ENCODE measurements at places on chromosomes 7 and 10. TPM values are rescaled to one million over a fixed set of nuclear protein-coding genes. Genes with fewer than 3 reads are reported as not detected.
A peak's percentile ranks its signal among the peaks of the same experiment; 100 is the strongest.

GRCh38 chr7:21028599-21028998 is 241.9 kb upstream of the SP8 start:
- no peak for DNase-seq
- no peak overlapping the region for H3K4me3 ChIP-seq
- no peaks in the 10 kb centered on the region for H3K4me1 ChIP-seq
- H3K27me3 ChIP-seq: no peaks in the 10 kb centered on the region

GRCh38 chr10:71713135-71714030 is 6.2 kb downstream of the C10orf105 start:
- H3K36me3 ChIP-seq: no peaks in the 10 kb centered on the region
- peaks cover 46% of the 10 kb centered on the region for H3K4me1 ChIP-seq
- H3K27me3 ChIP-seq: no peaks in the 10 kb centered on the region
- H3K27ac ChIP-seq: no peak overlapping the region
- H3K4me3 ChIP-seq: no peak overlapping the region
- DNase-seq: peak; percentile 41

GRCh38 chr10:80647173-80647833 is 109.6 kb downstream of the SH2D4B start:
- H3K27ac ChIP-seq: no peak overlapping the region
- DNase-seq: no peak
- H3K36me3 ChIP-seq: no peaks in the 10 kb centered on the region

DNA sequence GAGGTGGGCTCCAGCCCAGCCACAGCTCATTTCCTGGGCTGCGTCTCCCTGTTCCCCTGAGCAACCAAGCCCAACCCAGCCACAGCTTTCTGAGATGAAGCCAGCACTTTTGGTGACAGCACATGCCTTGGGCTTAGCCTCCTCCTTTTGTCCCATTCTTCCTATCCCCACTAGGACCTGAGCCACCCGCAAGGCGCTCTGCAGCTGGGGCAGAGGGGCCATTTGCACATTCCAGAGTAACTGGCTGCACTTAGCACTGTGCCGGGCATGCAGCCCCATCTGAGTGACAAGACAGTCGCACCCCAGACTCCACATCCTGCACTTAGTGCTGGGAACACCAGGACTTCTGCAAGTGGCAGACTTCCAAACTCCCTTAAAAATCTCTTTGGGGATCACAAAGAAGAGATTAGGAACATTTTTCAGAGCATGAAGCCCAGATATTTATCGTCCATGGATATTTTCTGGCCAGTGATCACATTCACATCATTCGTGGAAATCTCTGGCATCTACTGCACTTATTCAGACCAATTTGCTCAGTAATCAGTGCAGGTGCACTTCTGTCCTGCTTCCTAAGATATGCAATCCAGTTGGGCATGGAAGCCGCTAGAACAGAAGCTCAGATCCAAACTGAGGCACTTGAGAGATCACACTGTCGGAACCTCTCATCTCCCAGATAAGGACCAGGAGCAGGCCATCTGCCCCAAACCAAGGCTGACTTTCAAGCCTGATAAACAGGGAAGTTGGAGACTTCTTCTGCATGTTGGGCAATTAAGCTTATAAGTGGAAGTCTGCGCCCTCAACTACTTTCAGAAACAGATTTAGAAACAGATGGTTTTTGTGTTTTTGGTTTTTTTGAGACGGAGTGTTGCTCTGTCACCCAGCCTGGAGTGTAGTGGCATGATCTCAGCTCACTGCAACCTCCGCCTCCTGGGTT is 26.4 kb downstream of the CHST15 start:
- peaks cover 13% of the 10 kb centered on the region for H3K36me3 ChIP-seq
- H3K4me3 ChIP-seq: no peak overlapping the region
- peak; percentile 50 for DNase-seq

NME8 gene
- not detected for total RNA-seq

ZNF107 gene
- 73.7 TPM for total RNA-seq

DNA sequence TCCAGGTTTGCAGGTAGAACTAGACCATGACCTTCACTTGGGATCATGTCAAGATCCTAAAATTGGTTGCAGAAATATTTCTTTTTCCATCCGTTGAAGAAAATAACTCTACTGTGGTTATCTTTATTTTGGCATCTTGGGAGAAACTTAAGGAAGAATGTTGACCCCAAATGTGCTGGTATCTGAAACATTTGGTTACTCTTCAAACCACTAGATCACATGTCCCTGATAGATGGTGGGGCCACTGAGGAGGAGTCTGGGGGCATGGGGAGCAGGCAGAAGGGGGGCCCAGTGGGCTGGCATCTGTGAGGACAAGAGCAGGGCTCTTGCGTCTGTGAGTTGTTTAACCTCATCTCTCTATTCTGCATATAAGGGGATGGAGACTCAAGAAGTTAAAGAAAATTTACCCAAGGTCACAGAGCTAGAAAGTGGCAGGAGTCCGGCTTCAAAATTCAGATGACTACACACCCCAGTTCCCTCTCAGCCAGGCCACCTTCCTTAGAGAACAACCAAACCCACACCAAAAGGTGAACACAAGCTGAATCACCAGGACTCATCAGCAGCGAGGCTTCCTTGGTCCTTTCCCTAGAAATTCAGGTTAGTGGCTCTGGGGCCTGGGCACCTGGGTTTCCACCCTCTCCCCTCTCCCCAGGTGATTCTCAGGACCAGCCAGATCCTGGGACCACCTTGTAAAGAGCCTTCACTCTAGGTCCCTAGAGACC is 40.6 kb upstream of the SRGN start:
- H3K4me3 ChIP-seq: no peak overlapping the region
- H3K4me1 ChIP-seq: peaks cover 12% of the 10 kb centered on the region
- no peaks in the 10 kb centered on the region for H3K36me3 ChIP-seq
- no peaks in the 10 kb centered on the region for H3K27me3 ChIP-seq

- H3K27me3 ChIP-seq: no peaks in the 10 kb centered on the region
- H3K4me3 ChIP-seq: no peak overlapping the region
- DNase-seq: no peak
- no peak overlapping the region for H3K27ac ChIP-seq
Observed at GRCh38 chr7:70415179-70415972, 716.6 kb upstream of the GALNT17 start.

- H3K4me3 ChIP-seq: no peak overlapping the region
- no peak for DNase-seq
- H3K36me3 ChIP-seq: no peaks in the 10 kb centered on the region
- H3K27ac ChIP-seq: no peak overlapping the region
- H3K4me1 ChIP-seq: no peaks in the 10 kb centered on the region
- no peaks in the 10 kb centered on the region for H3K27me3 ChIP-seq
Observed at GRCh38 chr7:34361663-34362250, 296.3 kb upstream of the NPSR1 start.

DNA sequence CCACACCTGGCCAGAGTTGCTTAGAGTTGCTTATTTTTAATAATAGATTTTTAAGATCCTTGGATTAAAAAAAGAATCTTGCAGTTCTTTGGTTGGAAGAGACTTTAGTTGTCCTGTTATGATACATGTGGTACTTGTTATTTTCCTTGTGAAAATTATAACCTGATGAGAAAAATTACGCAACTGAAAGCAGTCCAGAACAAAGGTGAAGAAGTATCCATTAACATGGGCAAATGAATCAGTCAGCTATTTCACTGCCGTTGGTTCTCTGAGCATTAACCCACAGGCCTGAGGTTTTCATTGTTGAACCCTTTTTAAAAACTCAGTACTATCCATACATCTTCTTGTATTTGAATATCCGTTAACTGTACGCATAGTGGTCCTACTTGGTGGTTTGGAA is 68.2 kb downstream of the GALNT11 start:
- H3K4me1 ChIP-seq: no peaks in the 10 kb centered on the region
- no peaks in the 10 kb centered on the region for H3K36me3 ChIP-seq
- no peak for DNase-seq
- no peaks in the 10 kb centered on the region for H3K27me3 ChIP-seq

TRIL gene
- total RNA-seq: not detected

DDC gene
- not detected for total RNA-seq

DNA sequence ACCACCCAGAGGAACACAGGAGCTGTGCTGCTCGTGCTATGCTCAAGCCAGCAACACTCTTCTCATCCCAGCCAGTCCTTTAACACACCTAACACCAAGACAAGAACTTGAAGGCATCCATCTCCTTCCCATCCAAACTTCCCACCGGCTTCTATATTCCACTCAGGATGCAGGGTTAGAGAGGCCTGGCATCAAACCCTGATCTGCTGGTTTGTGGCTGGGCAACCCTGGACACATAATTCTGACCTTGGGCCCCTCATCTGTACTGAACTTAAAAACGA is 5.6 kb upstream of the MYO1G start:
- H3K27me3 ChIP-seq: no peaks in the 10 kb centered on the region
- DNase-seq: no peak
- H3K4me1 ChIP-seq: peaks cover 49% of the 10 kb centered on the region
- H3K4me3 ChIP-seq: no peak overlapping the region
- H3K36me3 ChIP-seq: no peaks in the 10 kb centered on the region

LRRD1 gene
- total RNA-seq: 0.17 TPM

MYH16 gene
- not detected for total RNA-seq

GRCh38 chr10:1809139-1809741 is 71.9 kb upstream of the ADARB2 start:
- peak; percentile 29 for DNase-seq
- no peaks in the 10 kb centered on the region for H3K4me1 ChIP-seq
- no peaks in the 10 kb centered on the region for H3K27me3 ChIP-seq
- no peak overlapping the region for H3K27ac ChIP-seq
- no peak overlapping the region for H3K4me3 ChIP-seq

DNA sequence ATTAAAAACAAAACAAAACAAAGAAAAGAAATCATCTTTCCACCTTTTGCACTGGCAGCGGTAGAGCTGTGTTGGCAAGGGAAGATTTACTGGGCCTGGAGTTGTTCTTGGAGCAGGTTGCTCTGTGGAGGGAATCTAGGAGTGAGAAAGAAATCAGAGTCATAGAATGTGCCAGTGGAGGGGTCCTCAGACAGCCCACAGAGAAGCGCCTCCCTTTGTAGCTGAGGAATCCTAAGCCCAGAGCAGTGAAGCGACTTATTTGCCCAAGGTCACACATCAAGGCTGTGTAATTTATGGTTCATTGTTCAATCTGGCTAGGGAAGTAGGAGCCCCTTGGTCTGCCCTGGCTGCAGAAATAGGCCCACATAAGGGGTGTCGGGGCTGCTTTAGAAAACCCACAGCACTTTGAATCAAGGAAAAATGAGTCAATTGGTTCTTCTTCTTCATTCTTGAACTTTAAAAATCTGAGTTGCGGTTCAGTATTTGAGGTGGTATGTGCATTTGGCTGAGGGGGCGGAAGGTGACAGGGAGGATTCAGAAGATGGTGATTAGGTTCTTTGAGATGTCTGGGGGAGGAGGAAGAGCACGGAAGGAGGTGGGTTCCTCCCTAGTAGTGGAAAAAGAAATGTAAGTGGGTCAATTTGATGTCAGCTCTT is 253.7 kb downstream of the PTEN start:
- DNase-seq: peak; percentile 22
- peak overlapping the region; percentile 67 for H3K27ac ChIP-seq
- no peaks in the 10 kb centered on the region for H3K27me3 ChIP-seq
- H3K4me1 ChIP-seq: peaks cover 85% of the 10 kb centered on the region
- H3K36me3 ChIP-seq: no peaks in the 10 kb centered on the region

C10orf62 gene
- not detected for total RNA-seq

DNA sequence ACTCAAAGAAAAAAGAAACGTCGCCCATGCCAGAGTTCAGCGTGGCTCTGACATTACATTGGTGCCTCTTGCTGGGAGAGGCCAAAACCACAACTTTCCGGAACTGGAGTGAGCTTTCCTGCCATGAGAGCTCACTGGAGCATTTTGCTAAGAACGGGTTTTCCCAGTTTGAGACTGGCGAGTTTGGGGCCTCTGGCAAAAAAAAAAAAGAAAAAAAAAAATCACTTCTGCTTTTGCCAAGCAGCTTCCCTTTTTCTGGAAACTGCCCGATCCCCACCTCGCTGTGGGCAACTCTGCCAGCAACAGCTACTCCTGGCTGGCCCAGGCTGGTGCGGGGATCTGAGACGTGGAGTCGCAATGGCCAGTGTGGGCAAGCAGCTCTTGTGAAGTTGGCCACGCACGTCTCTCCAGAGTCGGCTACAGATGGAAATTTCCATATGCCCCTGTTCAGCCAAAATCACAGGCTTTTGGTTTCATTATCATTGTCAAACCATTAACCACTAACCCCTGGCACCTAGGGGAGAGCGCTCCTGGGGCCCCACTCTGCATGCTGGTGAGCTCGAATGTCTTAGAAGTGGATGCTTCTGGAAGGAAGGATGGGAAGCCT is 25.7 kb downstream of the PRKAG2 start:
- peak overlapping the region; percentile 43 for H3K4me3 ChIP-seq
- DNase-seq: peak; percentile 79
- H3K27ac ChIP-seq: peak overlapping the region; percentile 54

DNA sequence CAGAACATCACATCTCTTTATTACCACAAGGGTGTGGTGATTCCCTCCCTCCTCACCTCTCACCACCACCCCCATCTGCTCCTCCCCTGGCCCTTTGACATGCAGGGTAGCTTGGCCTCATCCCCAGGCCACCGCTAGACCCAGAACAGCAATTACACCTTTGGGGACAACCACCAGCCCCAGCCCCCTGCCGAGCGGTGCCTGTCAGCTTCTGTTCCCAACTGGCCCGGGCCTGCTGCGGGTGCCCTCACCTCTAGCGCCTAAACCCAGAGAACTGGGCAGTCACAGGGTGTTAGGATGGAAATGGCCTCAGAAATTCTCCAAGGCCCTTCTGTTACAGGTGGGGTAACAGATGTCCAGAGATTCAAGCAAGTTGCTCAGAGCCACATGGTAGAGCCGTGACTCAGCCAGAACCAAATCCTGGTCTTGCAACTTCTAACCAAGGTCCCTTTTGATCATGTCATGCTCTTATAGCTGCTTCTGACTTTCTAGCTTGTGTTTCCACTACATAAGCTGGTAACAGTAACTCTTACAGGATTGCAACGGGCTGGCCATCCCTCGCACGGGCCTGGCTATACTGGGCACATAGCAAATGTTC is 78.0 kb downstream of the PRKAG2 start:
- no peak for DNase-seq
- no peaks in the 10 kb centered on the region for H3K4me1 ChIP-seq
- no peak overlapping the region for H3K4me3 ChIP-seq

FXYD4 gene
- not detected for total RNA-seq

- no peaks in the 10 kb centered on the region for H3K27me3 ChIP-seq
- no peaks in the 10 kb centered on the region for H3K4me1 ChIP-seq
- no peak overlapping the region for H3K27ac ChIP-seq
- H3K4me3 ChIP-seq: no peak overlapping the region
Observed at GRCh38 chr10:44068716-44069482, 316.0 kb downstream of the CXCL12 start.

DNA sequence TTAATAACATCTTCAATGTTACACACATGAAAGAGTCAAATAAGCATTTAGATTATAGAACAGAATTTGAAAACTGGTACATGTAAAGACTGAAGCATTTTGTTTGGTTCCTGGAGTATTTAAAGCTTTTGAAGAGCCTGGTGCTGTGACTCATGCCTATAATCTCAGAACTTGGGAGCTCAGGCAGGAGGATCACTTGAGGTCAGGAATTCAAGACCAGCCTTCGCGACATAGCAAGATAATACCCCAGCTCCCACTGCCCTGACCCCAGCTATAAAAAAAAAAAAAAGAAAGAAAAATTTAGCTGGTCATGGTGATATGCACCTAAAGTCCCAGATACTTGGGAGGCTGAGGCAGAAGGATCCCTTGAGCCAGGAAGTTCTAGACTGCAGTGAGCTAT is 87.8 kb downstream of the HDAC9 start:
- no peaks in the 10 kb centered on the region for H3K4me1 ChIP-seq
- H3K27me3 ChIP-seq: no peaks in the 10 kb centered on the region
- H3K36me3 ChIP-seq: peaks cover 3% of the 10 kb centered on the region
- H3K27ac ChIP-seq: no peak overlapping the region
- no peak for DNase-seq

- H3K36me3 ChIP-seq: peaks cover 6% of the 10 kb centered on the region
- H3K4me3 ChIP-seq: no peak overlapping the region
- no peaks in the 10 kb centered on the region for H3K27me3 ChIP-seq
- no peak overlapping the region for H3K27ac ChIP-seq
- no peak for DNase-seq
- H3K4me1 ChIP-seq: no peaks in the 10 kb centered on the region
Observed at GRCh38 chr7:45081670-45081974, 7.1 kb downstream of the NACAD start.

PLAC9 gene
- total RNA-seq: not detected

Data from B cell (primary cell).